NCI-H82 (cell line): ENCODE measurements at places on chromosomes 12 and 14.

- no peak for DNase-seq
Observed at GRCh38 chr12:101566318-101566717, 28.5 kb upstream of the MYBPC1 start.

- DNase-seq = no peak
Observed at GRCh38 chr12:50354908-50355307, 41.5 kb downstream of the FAM186A start.

- DNase-seq = no peak
Observed at GRCh38 chr12:122875590-122876220, 20.2 kb downstream of the VPS37B start.

- DNase-seq = no peak
Observed at GRCh38 chr12:74535536-74535935, 2.1 kb upstream of the ATXN7L3B start.

DNA sequence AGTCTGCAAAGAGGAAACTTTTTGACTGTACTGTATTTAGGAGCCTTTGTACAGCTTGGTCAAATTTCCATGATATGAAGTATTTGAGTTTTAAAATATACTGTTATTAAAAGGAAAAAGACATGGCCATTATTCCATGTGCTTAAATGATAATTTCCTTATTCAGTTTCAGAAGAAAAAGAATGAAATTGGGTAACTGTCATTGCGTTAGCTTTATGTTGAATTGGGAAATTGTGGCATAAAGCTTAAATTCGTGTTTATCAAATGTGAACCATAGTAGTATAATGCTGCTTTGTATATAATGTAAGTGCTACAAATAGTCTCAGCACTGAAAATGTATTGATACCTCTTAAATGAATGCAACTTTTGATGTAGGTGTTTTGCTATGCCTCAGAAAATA, 64.9 kb downstream of the ETNK1 start:
- DNase-seq = no peak

GRCh38 chr14:104477117-104477623, 102.4 kb upstream of the C14orf180 start:
- DNase-seq = no peak

GRCh38 chr12:111068290-111068689, 147.9 kb upstream of the MYL2 start:
- no peak for DNase-seq

DNA sequence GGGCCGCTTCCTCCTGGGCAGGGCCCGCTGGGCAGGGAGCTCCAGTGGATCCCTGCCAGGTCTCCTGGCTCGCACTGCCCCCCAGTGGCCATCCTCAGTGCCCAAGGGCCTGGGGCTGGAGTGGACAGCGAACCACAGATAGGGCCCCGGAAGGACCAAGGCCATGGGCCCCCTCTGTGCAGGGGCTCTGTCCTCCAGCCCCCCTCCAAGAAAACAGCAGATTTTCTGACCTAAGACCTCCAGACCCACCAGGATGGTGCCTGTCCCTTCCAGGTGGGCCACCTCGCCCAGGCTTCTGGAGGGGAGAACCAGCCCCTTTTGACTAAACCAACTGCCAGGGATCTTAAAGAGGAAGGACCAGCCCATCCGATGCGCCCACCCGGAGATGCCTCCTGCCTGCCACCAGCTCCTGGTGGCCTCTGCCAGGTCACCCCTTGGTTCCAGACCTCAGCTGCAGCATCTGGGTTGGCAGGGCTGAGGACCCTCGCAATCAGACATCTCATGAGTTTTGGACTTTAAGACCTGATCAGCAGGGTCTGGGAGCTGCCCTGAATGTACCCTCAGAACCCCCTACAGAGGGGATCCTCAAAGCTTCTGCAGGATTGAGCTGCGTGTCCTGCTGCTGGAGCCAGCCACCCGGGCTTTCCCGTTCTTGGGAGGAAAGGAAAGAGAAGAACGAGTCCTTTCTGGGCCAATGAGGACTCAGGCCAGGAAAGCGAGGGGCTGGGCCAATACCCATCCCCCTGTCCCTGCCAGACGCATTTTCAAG, 325.8 kb upstream of the DIO3 start:
- peak; percentile 61 for DNase-seq

DNA sequence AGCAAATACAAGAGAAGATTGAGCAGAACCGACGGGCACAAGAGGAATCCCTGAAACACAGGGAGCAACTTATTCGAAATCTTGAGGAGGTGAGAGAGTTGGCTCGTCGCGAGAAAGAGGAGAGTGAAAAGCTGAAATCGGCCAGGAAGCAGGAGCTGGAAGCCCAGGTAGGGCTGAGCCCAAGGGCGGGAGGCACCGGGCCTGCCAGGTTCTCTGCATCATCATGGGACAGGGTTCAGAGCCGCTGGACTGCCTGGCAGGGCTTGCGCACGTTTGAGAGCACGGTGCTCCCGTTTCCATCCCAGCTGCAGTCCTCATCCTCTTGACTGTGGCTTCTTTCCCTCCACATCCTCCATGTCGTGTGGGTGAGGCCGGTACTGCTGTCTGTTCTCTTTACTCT, 14.4 kb downstream of the TCHP start:
- DNase-seq = no peak

DNA sequence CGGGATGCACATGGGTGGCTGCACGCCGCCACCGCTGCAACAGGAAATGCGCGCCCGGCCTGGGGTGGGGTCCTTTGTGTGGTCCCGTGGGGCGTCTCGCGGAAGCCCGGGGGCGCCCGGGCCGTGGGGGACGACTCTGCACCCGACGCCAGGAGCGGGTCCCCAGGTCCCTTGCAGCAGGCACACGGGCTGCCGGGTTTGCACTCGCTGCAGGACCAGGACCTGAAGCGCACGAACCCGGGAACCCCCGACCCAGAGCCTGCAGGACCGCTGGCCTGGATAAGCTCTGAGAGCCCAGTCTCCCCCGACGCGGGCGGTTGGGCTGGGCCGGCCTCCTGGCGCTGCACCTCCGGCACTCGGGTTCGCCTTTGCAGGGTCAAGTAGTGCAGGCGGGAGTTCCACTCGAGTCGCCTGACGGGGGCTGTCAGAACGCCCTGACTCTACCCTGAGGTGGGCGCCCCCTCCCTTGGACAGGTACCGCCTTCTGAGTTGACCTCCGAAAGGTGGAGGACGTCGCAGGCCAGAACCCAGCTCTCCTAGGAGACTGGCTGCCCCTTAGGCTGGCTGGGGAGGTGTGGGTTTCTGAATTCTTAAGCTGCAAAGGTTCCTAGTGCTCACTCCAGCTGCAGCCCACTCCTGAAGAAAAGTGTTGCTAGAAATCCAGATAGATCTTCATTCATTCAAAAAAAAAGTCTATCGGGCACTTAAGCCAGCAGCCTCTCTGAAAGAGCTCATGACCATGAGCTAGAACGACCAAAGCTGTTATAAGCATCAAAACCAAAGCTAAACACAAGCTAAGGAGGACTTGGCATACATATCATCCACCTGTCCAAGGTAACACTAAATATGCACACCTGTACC, 68.0 kb downstream of the RNF34 start:
- peak; percentile 73 for DNase-seq

- DNase-seq = no peak
Observed at GRCh38 chr12:26817183-26817591, 15.8 kb downstream of the ITPR2 start.

- no peak for DNase-seq
Observed at GRCh38 chr12:129101404-129101803, 248.1 kb downstream of the GLT1D1 start.

DNA sequence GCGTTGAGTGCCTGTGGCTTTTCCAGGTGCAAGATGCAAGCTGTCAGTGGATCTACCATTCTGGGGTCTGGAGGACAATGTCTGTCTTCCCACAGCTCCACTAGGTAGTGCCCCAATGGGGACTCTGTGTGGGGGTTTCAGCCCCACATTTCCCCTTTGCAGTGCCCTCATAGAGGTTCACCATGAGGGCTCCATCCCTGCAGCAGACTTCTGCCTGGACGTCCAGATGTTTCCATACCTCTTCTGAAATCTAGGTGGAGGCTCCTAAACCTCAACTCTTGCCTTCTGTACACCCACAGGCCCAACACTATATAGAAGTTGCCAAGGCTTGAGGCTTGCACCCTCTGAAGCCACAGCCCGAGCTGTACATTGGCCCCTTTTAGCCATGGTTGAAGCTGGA, 52.9 kb downstream of the PRKCH start:
- no peak for DNase-seq

DNA sequence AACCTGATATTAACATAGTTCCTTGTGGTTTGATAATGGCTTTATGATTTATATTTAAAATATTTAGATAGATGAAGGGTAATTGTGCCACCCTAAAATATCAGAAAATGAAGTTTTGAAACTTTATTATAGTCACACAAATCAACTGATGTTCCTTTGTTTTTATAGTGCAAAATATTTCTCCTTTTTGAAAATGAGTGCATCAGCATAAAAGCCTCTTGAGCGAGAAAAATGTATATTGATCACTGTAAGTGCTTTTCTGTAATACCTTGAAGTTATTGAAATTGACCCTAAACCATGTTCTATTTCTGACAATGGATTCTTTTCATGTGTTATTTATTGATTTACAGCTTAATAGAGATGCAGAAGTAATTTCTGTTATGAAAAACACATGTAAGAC, 35.0 kb downstream of the LRFN5 start:
- no peak for DNase-seq

GRCh38 chr14:101286271-101287018, 274.9 kb upstream of the DIO3 start:
- no peak for DNase-seq

GRCh38 chr12:85156569-85156968, 120.4 kb downstream of the LRRIQ1 start:
- DNase-seq = peak; percentile 21

- no peak for DNase-seq
Observed at GRCh38 chr12:52070185-52070925, 577 bp downstream of the ATG101 start.

DNA sequence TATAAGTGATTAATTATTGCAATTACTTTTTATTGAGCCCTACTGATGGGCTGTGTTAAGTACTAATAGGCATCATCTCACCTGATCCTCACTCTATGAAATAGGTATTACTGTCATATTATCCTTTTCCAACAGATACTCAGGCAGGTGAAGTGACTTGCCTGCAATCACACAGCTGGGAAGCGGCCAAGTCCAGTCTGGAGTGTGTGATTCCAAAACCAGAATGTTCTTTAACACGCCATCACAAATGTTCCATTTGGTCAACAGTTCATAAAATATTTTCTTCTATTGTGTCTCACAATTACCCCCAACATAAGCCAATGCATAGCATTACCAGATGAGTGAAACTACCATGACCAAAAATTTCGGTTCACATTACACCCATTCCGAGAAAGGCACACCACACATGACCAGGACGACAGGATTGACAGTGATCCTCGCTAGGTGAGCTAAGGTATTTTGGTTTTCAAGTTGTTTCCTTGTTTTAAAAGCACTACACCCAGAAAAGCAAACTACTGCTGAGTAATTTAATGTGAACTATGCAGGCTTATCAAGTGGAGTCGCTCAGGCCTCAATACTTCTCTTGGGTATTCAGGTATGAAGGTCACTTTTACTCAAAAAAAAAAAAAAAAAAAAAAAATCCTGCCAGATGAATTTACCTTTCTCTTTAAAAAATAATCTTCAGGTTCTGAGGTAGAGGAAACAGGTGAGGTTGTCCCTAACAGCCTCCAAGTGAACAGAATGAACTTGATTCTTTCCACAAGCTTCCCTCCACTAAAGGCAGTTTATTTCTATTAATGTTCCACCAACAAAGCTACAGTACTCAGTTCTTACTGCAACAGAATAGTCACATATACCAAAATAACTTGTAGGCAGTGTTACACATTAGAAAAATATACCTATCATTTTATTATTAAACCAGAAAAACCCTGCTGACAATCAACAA, 2.4 kb downstream of the VPS37B start:
- no peak for DNase-seq

GRCh38 chr14:58901826-58902225, 264.1 kb downstream of the DACT1 start:
- DNase-seq = no peak

- DNase-seq = no peak
Observed at GRCh38 chr14:101120641-101121507, 217.4 kb upstream of the RTL1 start.

DNA sequence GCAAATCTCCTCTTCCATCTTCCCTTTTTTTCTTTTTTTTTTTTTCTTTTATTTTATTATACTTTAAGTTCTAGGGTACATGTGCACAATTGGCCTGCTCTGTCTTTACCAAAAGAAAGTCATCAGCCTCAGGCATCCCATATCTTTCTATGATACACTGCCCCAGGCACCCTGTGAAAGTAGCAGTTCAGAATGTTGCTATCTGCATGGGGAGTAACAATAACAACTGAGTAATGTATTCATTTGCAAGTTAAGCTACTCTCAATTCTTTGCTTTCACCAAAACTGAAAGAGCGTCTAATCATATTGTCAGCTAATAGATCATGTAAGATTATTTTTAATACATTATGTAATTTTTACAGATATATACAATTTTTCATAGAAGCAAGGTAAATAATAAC, 13.5 kb upstream of the GCH1 start:
- DNase-seq = no peak

GRCh38 chr14:68513838-68514607, 278.8 kb downstream of the ZFP36L1 start:
- DNase-seq = no peak

- DNase-seq = no peak
Observed at GRCh38 chr12:103801709-103802585, 39.1 kb downstream of the NT5DC3 start.

GRCh38 chr12:30877105-30877875, 49.3 kb upstream of the TSPAN11 start:
- no peak for DNase-seq

DNA sequence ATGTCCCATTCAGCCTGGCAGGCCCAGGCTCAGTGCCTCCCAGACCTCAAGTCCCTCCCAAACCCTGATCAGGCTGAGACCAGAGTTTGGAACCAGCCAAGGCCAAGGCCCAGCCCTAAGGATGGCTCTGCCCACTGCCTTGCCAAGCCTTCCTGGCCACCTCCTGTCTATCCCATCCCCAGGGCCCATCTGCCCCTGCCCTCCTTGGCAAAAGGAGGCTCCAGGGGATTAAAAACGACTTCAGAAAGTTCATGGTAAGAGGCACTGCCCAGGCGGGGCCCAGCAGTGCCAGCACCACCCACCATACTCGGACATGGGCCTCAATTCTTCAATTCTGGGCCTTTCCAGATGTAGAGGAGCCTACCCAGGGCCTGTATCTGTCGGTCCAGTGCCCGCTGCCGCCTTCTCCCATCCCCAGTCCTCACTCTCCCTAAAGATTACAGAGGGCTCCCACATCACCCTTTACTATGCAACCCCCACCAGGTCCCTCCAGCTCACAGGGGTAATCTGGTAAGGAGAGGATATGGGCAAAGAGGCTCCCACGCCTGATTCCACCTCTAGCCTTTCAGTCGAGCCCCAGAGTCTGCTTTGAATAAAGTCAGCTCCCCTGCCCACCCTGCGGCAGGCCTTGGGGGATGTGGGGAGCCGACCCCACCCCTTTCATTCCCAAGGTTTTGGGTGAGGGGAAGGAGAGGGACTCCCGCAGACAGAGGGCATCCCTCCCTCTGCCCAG, 932 bp downstream of the ADCY6 start:
- peak; percentile 21 for DNase-seq

GRCh38 chr12:70451528-70451927, 85.4 kb downstream of the KCNMB4 start:
- no peak for DNase-seq

- DNase-seq = no peak
Observed at GRCh38 chr12:64521833-64522232, 69.9 kb downstream of the TBK1 start.

- no peak for DNase-seq
Observed at GRCh38 chr12:130097798-130098255, 64.4 kb upstream of the FZD10 start.
